Amygdala (tissue), 56 donors: ENCODE measurements at places on chromosomes 4 and X.

DNA sequence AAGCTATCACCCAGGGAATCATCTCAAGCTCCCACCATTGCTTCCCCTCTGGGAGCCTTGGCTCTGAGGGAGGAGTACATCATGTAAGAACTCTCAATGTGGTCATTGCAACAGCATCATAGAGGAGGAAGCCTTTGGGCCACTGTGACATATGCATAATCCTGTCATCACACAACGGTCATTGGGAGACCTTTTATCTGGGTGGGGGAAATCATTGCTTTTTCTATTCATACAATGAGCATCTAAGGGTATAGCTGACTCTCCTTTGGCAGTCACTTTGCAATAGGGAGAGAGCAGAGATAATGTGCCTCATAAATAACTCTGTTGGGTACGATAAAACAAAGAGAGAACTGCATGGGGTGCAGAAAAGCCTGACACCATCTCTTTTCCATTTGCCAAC, 155.2 kb upstream of the KCNIP4 start:
- no peak for DNase-seq

DNA sequence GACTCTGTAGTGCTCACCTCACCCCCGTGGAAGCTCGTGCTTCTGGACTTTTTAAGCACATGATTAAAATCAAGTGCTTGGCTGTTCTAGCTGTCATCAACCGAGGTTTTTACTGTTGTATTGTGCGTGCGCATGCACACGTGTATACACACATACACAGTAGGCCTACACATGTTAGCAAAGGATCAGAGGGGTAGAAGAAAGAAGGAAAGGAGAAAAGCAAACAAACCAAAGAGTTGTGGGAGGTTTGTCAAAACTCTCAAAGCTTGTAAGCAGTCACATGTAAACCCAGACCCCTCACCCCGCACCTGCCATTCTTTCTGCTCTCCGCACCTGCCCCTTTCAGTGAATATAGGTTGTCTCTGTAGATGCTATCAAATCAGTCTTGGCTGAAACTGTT, 311.8 kb downstream of the HS3ST1 start:
- DNase-seq = no peak

GRCh38 chr4:150297861-150298474, 219.7 kb downstream of the DCLK2 start:
- no peak for DNase-seq

GRCh38 chrX:12329476-12329875, 191.2 kb downstream of the FRMPD4 start:
- no peak for DNase-seq

DNA sequence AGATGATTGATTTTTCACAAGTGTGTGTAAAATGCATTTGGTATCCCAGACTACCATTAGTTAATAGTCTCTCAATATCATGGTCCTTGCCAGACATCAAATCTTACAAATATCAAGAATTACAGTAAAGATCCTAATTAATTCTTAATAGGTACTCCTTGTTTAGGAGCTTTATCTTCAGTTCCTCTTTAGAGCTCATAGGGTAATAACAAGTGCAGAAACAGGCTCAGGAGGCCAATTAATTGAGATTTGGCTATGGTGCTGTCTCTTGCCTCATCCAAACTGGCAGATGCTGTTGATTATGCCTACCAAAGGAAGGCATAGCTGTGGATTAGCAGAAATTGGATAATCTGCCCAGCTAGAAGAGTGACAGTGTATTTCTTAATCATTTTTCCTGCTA, 6.9 kb downstream of the MTMR1 start:
- DNase-seq = no peak

GRCh38 chrX:29862126-29862677, 353.2 kb upstream of the MAGEB2 start:
- no peak for DNase-seq

DNA sequence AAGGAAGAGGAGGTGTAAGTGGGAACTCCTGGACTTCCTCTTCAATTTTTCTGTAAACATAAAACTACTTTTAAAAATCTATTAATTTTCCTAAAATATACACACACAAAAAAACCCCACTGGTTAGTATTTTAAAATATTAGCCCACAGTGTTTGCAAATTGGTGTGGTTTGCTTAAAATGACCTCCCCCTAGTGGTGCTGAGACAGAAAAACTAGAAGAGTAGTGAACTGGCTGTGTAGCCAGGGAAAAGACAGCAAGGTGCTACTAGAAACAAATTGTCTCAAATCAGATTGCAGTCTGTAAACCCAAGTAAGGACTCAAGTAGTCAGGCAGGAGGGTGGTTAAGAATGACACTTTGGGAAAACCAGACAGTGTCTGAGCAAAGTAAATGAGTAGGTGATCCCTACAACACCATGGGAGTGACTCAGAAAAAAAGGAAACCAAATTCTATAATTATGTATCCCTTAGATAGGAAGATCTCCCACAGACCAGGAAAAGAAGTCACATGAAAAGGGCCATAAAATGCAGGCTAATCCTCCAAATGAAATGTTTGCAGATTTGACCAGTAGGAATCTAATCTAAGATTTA, 26.0 kb downstream of the AMTN start:
- DNase-seq = no peak

- DNase-seq = no peak
These were observed 90.7 kb downstream of the GPRIN3 start for GRCh38 chr4:89216866-89217265.

- no peak for DNase-seq
These were observed 20.1 kb downstream of the SLITRK4 start for GRCh38 chrX:143615851-143616250.

DNA sequence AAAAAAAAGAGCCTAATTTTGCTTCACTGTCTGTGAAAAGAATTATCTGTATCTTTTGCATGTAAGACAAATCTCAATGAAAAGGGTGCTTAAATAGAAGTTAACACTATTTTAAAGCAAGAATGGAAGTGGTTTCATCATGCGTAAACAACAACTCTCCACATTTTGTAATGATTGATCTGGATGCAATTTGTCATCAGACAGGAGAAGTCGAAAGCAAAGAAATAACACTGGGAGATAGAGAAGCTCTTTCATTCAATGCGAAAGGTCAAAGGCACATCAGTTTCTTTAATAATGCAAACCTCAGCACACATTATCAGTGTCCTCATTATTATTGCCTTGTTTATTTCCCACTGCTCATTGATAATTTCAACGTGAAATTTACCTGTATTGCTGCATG, 8.8 kb downstream of the KLKB1 start:
- no peak for DNase-seq

DNA sequence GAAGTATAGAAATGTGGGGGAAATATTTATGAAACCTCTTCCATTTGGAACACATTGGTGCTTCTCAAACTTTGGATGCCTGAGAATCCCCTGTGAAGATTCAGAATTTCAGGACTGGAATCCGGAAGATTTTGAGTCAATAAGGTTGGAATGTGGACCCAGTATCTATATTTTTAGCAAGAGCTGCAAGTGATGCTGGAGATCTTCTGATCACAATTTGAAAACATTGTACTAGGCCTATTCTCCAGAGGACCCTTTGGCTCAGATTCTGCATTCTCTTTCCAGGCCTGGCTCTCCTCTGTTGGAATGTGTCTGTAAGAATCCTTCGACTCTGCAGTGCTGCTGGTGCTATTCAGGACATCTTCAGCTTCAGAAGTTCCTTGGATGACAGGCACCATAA, 2.4 kb upstream of the PKD2 start:
- no peak for DNase-seq

DNA sequence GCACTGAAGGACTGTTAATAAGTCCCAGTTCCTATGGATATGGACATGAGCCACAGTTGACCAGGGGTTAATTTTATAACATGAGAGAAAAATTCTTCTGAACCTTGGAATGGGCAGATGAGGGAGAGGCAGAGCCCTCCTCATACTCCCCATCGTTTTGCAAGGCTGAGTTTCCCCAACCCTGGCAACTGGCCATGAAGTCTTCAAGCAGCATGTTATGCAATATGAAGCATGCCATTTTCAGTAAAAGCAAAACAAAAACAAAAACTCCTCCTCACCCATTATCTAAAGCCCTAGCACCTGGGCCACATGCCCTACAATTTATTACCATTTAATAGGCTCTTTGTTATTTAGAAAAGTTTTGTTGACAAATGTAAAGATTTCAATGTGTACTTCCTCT, 64.5 kb downstream of the GPC4 start:
- no peak for DNase-seq

DNA sequence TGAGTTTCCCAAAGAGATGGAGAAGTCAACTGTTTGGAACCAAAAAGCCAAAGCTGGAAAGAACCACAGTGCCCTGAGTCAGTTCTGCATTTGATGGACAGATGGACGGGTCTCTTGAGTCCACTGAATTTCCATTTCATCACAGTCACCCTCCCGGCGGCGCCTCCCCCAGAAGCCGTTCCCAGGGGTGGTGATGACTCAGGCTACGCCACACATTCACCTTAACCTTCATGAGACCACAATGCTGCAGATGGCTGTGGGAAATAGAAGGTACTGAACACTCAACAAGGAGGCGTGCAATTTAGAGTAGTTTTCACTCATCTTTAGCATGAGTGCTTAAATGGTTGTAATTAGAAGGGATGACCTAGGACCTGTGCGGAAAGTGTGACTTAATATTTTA, 61.3 kb downstream of the STOX2 start:
- DNase-seq = no peak

GRCh38 chr4:52606726-52607125, 52.4 kb downstream of the USP46 start:
- DNase-seq = no peak

DNA sequence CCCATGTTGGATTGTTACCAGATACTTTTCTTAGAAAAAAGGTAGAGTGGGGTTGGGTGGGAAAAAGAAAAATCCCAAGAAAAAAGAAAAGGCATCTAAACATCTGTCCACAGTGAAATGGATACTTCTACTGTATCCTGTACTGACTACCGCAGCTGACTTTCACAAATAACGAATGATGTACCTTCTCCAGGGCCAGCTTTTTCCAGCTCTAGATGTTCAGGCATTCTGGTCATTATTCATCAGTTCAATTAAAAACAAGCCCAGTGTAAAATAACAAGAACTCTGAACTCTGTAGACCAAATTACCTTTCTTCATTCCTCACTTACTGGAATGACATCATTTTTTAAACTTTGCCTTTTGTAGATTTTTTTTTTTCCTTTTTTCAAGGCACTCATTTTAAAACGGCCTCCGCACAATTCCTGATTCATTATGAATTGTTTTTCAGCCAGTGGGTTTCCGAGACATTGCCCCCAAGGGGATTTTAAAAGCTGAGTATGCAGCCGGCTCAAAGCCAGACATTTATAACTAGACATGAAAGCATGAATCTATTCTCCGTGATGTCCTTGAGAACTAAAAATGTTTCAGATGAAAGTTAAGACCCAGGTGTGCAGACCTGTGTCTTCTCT, 113.5 kb downstream of the PRKX start:
- no peak for DNase-seq

DNA sequence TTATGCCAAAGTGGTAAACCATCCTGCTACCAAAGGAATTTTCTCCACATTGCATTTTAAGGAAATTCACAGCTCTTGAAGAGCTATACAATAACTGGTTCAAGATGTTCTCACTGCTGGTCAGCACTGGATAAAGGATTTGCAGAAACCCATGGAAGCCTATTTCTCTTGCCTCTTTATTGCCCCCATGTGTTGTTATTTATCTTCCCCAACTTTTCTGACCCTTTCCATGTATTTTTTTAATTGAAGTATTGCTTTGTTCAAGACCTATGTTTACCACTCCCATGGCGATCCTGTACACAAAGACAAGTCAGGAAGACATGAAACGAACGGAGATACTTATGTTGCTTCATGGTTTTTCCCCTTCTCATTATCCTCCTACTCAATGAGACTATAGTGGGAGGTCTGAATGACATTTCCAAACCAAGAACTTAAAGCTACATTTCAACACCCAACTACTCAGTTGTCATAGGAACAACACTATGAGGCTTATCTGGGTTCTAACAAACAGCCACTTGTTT, 566.4 kb upstream of the DIPK2B start:
- DNase-seq = no peak

DNA sequence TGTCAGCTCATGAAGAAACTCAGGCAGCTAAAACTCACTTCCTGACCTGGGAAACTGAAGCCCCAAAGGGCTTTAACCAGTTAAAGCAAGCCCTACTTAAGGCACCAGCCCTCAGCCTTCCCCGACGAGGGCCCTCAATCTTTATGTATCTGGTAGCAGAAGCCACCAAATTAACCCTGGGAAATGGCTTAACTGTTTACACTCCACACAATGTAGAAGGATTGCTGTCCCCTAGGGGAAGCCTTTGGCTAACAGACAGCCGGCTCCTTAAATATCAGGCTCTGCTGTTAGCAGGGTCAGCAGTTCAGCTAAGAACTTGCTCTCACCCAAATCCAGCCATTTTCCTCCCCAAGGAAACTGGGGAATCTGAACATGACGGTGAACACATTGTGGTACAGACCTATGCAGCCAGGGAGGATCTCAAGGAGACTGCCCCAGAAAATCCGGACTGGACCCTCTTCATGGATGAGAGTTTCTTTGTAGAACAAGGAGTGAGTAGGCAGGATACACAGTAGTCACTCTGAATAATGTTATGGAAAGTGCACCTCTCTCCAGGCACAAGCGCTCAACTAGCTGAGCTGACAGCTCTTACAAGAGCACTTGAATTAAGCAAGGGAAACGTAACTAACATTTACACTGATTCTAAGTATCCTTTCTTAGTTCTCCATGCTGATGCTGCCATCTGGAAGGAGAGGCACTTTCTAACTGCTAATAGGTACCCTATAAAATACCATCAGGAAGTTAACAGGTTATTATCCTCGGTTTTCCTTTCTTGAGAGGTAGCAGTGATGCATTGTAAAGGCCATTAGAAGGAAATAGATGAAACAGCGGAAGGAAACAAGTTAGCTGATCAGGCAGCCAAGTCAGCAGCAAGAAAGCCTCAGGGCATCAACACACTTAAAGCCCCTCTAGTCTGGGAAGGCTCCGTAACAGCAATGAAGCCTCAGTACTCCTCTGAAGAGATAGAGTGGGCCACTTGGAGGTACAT, 9.6 kb upstream of the NAF1 start:
- no peak for DNase-seq

DNA sequence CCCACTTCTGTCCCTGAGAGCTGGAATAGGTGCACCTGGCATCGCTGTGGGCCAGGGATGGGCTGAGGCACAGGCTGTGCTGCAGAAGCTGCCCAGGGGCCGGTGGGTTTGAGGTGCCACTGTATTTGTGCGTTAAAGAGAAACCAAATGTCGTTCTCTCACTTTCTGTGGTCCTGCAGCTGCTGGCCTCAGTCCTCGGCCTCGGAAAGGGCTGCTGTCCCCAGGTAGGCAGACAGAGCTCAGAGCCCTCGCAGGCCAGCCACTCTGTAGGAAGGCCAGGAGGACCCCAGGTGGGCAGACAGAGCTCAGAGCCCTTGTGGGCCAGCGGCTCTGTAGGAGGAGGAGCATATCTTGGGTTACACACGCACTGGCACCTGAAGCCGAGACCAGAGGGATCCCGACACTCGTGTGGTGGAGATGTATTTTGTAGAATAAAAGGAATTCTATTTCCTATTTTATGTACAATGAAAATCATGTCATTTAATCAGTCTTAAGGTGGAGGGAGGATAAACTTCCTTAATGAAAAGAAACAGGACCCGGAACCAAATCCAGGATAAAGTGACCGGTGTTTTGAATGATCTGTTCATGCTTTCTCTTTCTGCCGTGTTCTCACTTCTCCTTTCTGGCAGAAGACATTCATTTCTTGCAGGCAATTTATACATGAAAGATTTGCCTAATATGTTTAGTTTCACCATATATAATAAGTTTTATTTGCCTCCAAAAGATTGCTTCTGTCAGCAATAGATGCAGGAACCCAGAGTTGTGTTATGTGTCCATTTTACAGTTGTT, 54.4 kb upstream of the HGFAC start:
- no peak for DNase-seq

- DNase-seq = peak; percentile 1
These were observed 3.8 kb upstream of the ADH1B start for GRCh38 chr4:99324979-99325378.
